Stimulated activated CD8-positive, alpha-beta memory T cell treated with anti-CD3 and anti-CD28 coated beads, Interleukin-7, amount 100 ng/mL, for 1 hour (primary cell): ENCODE measurements at places on chromosomes 1 and 21.

DNA sequence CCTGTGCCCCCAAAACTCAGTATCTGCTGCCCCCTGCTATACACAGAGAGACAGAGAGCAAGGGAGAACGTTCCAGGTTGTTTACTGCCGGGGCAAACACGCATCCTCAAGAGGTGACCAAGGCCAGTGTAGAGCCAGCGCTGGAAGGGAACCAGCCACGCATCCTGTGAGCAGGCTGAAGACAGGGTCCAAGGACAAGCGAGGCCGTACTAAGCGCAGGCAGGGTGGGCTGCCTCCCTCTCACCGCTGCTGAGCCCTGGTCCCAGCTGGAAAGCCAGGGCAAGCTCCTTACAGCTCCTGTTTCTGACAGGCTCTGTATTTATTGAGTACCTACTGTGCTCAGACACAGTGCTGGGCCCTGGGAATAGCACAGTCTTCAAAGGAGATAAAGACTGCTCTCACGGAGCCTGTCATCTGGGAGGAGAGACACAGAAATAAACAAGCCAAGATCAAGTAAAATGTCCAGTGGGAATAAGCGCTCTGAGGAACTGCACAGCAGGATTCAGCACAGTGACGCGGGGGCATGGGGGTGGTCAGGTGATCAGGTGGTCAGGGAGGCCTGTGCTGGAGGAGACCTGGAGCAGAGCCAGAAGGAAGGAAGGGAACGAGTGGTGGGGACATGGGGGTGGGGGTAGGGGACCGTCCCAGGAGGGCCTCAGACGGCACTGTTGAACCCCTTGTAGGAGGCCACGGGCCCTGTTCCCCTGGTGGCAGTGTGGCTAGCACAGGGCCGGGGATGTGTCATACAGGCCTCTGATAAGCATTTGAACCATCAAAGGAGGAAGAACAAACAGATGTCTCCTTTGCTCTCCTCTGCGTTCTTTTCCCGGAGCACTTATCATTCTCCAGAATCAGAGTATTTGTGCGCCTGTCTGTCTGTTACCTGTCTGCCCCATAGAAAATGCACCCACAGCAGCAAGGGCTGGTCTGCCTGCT lies 37.8 kb upstream of the EFHD2 start:
- no peak for DNase-seq

DNA sequence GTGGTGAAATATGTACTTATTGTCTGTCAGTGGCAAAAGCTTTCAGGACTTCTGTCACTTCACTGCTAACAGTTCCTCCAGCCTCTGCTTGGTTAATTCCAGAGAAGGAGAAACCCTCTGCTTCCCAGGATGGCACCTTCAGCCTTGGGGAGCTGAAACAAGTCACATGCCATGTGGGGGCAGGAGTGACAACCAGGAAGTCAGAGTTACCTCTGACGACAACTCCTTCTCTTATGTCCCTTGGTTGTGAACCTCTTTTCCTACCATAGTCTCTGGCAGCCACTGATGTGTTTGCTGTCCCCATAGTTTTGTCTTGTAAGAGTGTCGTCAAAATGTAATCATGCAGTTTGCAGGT lies 53.6 kb downstream of the FCRL5 start:
- no peak for DNase-seq

- DNase-seq, result no peak
Measured at GRCh38 chr1:203682473-203683383, 56.1 kb downstream of the ATP2B4 start.

DNA sequence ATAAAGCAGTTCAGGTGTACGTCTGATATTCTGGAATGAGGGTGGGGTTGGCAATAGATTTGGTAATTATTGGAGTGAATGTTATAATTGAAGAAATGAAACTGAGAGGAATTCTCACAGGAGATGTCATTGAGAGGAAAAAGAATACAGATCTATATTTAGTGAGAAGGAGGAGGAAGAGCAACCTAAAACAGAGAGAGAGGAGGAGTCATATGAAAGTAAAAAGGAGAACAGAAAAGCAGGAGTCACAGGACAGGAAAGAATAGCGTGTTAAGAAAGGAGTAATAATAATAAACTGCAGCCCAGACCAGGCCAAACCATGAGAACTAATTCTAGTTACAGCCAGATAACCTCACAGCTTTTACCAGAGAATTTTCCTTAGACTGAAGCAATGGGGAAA lies 62.7 kb upstream of the MROH9 start:
- DNase-seq, result no peak

DNA sequence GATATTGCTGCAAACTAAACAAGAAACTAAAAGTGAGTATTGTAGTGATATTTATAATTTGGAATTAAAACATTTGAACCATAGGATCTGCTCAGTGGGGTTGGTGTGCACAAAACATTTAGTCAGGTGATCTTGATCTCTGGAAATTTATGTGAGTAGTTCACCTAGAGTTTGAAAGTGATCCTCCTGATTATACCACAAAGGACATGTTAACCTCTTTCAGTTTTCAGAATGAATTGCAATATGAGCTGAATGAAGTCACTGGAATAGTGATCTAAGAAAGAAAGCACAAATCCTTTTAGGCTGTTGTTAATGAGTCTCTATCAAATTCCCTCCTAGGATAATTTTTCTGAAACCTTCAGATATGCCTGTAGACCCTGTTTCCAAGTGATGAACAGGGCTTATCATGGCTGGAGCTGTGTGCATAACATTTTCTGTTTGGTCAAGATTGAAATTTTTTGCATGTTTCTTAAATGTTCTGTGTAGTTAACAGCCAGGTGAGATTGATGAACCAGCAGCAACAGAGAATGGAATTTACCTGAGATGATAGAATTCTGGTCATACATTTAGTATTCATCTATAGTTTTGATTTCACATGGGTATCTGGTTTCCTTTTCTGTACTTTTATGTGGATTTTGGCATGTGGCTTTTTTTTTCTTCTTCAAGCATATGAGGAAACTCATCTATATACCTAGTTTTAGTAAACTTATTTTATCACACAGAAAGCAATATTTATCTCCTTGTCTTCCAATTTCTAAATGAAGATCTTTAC lies 25.5 kb downstream of the CDC14A start:
- DNase-seq, result no peak

- DNase-seq, result no peak
Measured at GRCh38 chr1:185846672-185847444, 112.7 kb downstream of the HMCN1 start.

- no peak for DNase-seq
Measured at GRCh38 chr1:183598386-183598785, 8.1 kb upstream of the NCF2 start.

GRCh38 chr1:239647045-239647444 lies 260.7 kb downstream of the CHRM3 start:
- DNase-seq, result no peak

- no peak for DNase-seq
Measured at GRCh38 chr1:116944613-116945012, 34.9 kb downstream of the PTGFRN start.

- no peak for DNase-seq
Measured at GRCh38 chr1:2085080-2085479, 34.9 kb downstream of the PRKCZ start.

- no peak for DNase-seq
Measured at GRCh38 chr1:210159211-210159610, 73.4 kb upstream of the SERTAD4 start.

DNA sequence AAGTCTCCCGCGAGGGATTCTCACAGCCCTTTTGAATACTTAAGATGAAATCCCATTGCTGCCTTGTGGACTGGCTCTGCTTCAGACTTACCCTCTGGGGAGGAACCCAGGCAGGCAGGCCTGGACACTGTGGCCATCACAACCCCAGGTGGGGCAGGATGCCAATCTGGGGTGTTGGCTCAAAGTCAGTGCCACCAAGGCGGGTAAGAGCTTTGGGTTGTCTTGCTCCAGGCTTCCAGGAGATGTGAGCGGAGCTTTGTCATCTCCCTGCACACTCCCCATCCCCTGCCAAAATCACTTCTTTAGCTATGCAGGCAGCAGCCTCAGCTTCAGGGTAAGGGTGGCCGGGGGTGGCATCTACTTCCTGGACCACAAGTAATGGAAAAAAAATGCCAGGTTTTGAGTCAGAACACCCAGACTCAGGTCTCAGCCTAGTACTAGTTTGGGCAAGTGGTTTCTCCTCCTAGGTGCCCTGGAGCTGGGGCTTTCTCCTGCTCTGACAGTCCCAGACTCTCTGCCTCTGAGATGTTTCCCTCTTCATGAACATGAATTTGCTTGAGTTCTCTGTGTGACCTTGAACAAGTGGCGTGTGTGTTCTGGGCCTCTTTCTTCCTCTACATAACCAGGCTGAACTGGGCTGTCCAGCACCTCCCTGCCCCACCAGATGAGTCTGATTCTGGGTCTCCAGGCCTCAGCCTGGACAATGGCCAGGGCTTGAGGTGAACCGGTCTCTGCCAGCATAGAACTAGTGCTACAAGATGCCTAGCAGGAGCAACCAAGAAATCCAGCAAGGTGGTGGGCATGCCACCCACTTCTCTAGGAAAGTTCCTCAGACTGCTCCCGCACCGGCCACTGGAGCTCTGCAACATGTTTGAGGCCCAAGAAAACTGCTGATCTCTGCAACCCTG lies 65.4 kb downstream of the VWA5B1 start:
- DNase-seq, result no peak

- no peak for DNase-seq
Measured at GRCh38 chr1:173364827-173365226, 112.3 kb upstream of the PRDX6 start.

- no peak for DNase-seq
Measured at GRCh38 chr1:6385488-6386191, 7.9 kb downstream of the ACOT7 start.

- no peak for DNase-seq
Measured at GRCh38 chr1:181180407-181181031, 92.0 kb downstream of the IER5 start.

DNA sequence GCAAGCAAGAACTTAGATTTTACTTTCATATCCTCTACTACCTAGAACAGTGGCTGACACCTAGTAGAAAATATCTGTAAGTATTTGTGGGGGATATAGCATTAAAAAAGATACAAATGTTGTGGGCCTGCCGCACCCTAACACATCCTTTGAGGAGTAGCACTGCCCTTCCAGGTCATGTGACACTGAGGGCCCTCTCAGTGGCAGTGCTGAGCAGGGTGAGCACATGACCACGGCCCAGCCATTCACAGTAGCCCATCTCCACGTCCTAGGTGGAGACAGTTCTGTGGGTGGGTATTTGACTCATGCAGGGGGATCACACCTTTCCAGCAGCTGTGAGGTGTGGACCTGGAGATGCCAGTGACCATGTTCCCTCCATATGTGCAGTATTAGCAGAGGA lies 108.9 kb downstream of the OMA1 start:
- DNase-seq, result no peak

- no peak for DNase-seq
Measured at GRCh38 chr1:115218699-115219098, 119.3 kb downstream of the NGF start.

DNA sequence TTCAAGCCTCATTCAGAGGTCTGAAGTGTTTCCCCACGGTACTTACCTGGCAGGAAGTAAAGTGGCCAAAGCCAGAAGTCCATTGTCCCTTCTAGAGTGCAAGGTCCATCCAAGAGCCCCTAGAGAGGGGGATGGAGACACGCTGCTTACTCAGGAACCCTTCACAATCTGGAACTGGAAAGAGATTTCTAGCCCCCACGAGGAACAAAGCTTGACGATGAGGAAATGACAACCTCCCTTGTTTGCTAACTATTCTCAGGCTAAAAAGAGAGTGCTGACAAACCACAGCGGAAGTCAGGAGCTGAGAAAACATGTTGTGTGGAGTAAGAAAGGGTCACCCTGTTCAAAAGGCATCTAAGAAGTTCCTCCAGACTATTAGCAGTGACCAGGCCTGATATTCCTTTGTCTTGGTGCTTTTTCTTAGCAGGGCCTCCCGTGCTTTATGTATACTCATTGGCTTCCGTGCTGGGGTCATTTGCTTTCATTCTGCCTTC lies at the start of gene FCMR:
Gene FCMR, minus strand, starts transcription at position 170 of the 494 bp plus-strand sequence. Its CDS starts 87 bp downstream, at position 83.
- no peak for DNase-seq

- DNase-seq, result no peak
Measured at GRCh38 chr1:61056573-61057439, 25.6 kb upstream of the NFIA start.

DNA sequence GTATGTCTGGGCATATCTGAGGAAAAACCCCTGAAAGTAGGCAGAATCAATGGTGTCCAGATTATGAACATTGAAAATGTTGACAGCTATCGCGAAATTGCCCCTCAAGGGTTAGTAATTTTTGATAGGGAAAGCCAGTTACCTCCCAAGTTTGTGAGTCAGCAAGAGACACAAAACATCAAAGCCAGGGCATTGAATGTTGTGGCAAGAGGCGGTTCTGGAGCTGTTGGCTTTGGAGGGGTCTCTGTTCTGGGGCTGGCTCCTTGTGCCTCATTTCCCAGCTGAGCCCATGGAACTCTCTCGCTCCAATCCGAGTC lies 10.6 kb upstream of the S100A11 start:
- no peak for DNase-seq

- DNase-seq, result no peak
Measured at GRCh38 chr1:156571261-156571852, 1.0 kb downstream of the IQGAP3 start.

DNA sequence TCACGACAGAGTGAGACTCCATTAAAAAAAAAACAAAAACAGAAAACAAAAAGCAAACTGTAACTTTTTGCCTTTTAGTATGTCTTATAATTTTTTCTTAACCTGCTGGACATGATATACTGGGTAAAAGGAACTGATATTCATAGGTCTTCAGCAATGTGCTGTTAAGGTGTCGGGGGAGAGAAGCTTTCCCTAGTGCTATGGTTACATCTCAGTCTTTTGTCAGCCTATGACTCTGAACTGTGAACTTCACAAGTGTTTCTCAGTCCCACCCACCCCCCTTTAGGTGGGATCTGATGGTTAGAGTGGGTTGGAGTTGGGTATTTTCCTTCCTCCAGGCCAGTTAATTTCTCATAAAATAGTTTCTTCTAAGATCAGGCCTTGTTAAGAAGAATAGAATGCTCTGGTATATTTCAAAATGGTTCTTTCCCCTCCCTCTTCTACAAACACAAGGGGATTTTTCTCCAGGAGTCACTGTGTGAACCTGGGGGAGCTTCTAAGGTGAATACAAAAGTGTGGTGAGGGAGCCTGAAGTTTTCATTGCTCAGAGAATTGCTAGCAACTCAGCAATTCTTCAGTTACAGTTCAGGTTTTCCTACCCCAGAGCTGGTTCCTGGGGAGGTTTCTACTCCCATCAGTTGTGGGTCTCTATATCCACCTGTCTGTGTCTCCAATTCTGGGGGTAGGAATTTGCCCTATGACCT lies 16.1 kb upstream of the EDARADD start:
- DNase-seq, result no peak

GRCh38 chr21:44332383-44332782 lies 6.8 kb downstream of the CFAP410 start:
- no peak for DNase-seq

- no peak for DNase-seq
Measured at GRCh38 chr1:155504207-155504606, 58.4 kb downstream of the ASH1L start.
